ENCODE measurements at places on chromosomes 13 and 19.

DNA sequence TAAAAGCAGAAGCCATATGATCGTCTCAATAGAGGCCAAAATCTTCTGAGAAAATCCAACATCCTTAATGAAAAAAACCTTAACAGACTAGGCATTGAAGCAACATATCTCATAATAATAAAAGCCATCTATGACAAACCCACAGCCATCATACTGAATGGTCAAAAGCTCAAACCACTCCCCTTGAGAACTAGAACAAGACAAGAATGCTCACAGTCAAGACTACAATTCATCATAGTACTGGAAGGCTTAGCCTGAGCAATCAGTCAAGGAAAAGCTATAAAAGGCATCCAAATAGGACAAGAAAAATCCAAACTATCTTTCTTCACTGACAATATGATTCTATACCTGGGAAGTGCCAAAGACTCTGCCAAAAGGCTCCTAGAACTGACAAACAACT lies 2668.2 kb upstream of the PCDH20 start:
- no peak for DNase-seq

GRCh38 chr13:112456138-112457056 lies 80.2 kb downstream of the SPACA7 start:
- DNase-seq: no peak

- no peak for DNase-seq
Observed at GRCh38 chr19:4556597-4557127, 2.8 kb downstream of the SEMA6B start.

- no peak for DNase-seq
Observed at GRCh38 chr19:3440082-3440481, 40.2 kb downstream of the SMIM24 start.

DNA sequence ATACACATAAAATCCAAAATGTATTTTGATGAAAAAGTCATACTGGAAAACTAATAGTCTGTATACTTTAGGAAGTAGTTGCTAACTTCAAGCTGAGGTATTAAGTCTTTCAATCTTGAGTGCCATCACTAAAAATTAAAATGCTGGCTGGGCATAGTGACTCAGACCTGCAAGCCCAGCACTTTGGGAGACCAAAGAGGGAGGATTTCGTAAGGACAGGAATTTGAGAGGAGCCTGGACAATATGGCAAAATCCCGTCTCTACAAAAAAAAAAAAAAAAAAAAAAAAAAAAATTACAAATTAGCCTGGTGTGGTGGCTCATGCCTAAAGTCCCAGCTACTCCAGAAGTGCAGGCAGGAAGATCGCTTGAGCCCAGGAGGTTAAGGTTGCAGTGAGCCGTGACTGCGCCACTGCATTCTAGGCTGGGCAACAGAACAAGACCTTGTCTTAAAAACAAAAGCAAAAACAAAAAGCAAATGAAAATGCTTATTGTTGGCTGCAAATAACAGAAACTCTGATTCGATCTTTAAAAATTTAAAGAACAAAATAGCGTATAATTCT lies 1994.2 kb upstream of the PCDH20 start:
- no peak for DNase-seq

DNA sequence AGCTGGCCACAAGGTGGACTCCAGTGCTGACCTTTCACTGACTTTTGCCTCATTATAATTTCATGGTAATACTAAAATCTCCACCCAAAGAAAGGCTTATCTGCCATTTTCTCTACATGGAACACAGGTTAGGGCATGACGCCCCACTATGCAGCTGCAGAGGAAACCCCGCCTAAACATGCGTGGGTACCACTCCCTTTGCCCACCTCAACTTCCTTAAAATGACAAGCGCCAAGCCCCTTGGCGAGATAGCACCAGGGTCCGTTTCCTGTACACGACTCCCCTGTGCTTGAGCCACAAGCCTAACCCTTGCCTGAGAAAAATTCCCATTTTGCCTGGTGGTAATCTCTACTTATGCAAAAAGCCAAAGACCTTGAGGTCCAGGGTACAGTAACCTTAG lies 36.0 kb upstream of the PABPC3 start:
- DNase-seq: no peak

GRCh38 chr13:113405481-113406300 lies 41.8 kb upstream of the GRTP1 start:
- no peak for DNase-seq

DNA sequence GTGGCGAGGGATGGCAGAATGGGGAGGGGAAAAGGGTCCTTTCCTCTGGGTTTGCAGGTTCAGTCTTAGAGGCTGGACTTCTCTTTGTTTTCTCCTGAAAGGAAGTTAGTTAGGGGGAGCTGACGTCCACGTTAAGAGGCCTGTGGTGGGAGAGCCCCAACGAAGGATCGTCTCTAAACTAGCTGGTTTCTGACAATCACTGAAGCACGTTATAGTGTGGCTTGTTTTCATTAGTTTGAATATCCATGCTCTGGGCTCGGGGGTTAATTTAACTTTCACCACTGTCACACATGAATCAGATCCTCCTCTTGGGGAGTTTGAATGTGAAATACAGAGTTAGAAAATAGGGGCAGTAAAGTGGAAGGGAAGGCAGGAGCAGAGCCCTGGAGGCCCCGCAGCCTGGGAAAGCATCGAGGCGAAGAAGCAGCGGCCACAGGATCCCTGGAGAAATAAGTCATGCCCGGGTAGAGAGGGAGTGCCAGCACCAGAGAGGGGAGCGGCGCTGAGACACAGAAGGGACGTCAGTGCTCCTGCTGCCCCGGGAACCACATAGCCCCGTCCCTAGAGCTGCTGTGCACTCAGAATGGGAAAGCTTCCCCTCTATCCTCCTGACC lies 31.1 kb upstream of the AMER2 start:
- peak; percentile 77 for DNase-seq

DNA sequence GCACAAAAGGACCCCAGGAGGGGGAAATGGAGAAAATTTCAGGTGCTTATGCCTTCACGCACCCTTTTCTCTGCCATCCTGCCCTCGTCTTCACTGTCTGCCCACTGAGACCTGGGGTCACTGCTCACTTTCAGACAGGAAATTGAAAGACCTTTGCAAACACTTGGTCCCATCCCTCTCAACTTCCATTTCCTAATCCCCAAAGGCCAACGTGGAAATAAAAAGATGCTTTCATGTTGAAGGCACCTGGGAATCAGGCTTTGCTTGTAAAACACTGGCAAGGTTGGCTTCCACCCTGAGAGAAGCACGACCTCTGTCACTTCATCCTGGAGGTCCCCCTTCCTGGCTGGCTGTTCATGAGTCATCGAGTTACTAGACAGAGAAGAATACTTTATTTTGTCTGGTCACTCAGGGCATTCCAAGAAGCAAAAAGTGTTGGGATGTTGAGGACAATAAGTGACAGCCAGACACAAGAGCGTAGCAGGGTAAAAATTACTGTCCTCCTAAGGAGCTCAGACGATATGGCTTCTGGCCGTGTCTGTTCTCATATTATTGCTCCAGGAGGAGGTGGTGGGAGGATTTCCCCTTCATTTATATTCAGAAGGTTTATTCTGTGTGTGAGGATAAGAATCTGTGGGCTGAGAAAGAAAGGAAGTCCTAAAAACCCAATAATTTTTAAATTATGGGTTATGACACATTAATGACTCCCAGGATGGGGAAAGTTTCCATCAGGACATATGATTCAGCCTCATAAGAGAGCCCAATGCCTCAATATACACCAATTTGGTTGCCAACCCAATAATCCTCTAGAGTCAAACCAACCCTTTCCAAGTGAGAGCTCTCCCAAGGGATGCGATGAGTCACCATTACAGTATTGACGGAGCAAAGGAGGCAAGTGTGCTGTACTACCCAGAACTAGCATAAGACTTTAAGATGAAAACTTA lies 409.0 kb downstream of the COG6 start:
- no peak for DNase-seq

- peak; percentile 93 for DNase-seq
Observed at GRCh38 chr13:100523411-100523810, 65.2 kb downstream of the GGACT start.

DNA sequence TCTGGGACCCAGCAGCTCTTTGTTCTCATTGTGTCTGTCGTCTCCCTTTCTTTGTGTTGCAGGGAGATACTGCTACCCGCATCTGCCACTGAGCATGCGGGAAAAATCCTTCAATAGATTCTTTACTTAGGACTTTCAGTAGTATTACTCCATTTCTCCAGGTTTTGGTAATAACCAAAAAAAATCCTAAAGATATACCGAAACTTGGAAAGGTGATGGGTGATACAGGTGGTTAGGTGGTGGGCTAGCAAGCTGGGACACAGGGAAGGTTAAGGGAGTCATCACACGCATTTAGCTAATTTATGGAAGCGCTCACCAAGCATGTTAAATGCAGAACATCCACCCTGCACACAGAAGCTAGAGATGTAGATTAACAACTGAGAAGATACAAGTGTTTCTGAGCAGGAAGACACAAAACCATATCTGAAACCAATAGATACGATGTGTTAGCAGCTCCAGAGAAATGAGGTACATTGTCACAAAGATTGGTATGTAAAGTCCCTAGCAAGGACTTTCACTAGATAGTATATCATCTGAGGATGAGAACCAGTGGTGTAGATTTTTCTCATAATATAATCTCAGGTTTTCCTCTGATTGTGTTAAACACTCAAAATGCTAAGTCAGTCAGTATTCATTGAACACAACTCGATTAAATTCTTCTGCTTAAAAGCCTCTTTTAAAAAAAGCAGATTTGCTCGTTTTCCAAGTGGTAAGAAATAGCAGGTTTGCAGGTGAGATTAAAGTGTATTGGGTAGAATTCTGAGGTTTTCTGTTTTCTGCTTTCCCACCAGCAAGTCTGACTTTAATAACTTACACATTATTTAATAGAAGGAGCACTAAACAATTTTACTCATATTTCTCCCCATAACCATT lies 1.2 kb upstream of the SLAIN1 start:
- peak; percentile 74 for DNase-seq

DNA sequence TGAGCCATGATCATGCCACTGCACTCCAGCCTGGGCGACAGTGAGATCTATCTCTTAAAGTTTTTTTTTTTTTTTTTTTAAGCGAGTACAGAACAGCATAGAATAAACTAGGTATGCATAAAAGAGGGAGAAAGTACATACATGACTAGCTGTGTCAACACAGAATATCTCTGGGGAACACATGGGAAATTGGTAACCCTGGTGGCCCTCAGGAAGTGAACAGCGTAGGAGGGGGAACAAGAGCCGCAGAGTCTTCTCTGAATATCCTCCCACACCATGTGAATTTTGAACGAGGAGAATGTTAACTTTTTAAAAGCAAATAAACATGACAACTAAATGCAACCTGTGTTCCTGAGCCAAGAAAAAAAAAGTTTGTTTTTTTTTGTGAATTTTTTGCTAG lies 15.2 kb downstream of the PHLDB3 start:
- no peak for DNase-seq

Measured in eye (tissue), 1 donor.